Right renal pelvis (tissue), 4 donors: ENCODE measurements at places on chromosomes 2 and 18.
A peak's percentile ranks its signal among the peaks of the same experiment; 100 is the strongest.

- no peak for DNase-seq
Measured at GRCh38 chr2:230473378-230473777, 57.4 kb downstream of the SP100 start.

DNA sequence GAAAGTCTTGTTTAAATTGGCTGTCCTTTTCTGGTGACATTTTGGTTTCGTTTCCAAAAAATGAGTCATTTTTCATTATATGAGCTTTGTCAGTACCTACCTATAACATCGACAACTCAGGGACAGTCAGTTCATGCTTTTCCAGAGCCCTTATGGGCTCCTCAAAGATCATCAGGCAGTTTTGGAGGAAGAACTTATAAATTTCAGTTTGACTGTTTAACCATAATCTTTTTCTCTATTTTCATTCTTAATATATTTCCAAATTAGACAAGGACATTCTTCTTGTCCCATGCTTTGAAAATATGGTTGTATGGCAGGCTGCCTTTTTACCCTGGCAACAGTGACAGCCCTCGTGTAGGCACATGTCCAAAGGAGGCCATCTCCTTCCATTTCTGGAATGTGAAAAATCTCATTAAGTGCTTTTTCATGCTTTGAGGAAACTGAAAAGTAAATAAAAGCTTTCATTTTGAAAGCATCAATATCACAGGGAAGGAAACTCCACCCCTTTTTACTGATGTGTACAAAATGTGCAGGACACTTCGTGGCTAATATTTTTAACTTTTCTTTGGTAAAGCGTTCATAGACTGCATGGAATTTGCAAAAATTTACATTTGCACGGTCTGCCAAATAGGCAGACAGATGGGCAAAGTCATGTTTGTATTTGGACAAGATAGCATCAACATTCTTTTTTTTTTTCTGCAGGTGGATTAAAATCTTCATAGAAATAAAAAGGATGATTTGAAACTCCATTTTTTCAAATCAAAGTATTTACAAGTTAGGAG lies 7.2 kb upstream of the PROC start:
- no peak for DNase-seq

- no peak for DNase-seq
Measured at GRCh38 chr2:28750316-28751251, 1.0 kb upstream of the PPP1CB start.

DNA sequence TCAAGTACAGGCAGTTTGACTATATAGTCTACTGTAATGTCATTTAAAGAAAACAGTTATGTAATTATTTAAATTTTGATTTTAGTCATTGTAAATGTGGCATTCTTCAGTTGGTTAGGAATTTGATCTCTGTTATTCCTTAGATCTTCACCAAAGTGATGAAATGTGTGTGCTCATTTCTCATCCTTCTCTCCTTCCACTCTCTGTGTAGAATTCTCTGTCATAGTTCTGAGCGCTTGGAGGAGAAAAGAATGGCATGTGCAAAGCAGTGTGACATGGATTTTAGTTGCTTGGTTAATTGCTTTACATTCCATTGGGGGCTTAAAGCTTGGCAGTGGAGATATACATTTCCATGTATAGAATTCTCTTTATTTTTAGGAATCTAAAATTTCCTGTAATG lies 14.8 kb downstream of the PIK3C3 start:
- DNase-seq = no peak

DNA sequence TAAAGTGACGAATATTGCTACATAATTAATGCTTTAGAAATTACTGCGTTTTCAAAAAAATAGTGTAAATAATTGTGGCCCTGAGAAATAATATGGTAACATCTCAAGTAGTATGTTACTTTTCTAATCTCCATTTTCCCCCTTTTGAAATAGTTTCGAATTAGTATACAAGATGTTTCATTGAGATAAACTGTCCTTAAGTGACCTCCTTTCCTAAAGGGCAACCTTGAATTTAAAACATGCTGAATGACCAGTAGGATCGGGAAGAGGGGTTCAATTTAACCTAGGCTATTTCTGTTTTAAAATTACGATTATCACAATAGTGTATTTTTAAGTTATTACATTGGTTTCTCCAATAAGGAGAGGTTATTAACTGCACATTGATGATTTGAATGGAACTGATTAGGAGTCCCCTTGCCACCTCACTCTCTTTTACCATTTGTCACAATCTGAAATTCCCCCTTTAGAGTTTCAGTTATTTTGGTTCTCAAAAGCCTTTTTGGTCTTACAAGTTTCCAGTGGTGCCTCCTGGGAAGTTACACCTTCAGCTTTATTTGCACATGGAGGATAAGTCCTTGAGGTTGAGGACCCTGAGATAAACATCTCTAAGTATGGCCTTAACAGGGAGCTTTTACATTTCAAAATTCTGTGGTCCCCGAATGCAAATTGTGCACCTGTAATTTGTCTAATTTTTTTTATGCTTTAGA lies 2.3 kb downstream of the ACTR3 start:
- DNase-seq = no peak

DNA sequence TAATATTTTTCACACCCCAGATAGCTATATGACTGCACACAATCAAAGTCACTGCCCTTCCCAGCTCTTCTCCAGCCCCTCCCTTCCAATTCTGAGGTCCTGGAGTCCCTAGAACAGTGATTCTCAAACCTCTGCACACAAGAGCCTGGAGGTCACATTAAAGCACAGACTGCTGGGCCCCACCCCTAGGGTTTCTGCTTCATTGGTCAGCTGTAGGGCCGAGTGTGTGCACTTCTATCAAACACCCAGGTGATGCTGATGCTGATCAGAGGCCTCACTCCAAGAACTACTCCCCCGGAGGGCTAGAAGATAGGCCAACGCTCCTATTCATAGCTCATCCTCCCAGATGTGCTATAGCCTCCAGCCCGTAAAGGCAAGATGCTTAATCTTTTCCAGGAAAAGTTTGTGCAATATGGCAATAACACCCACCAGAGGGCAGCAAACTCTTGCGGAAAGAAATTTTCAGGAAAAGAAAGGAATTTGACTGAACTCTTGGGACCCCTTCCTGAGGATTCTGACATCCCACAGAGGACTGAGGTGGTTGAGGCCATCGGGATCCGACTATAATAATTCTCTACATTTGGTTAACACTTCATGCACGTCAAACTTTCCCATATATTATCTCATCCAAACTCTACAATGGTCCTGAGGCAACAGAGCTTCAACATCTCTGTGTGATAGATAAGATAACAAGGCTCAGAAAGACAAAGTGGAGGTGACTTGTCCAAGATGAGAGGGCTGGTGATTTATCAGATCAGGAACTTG lies 194.2 kb upstream of the PKDCC start:
- DNase-seq = no peak

DNA sequence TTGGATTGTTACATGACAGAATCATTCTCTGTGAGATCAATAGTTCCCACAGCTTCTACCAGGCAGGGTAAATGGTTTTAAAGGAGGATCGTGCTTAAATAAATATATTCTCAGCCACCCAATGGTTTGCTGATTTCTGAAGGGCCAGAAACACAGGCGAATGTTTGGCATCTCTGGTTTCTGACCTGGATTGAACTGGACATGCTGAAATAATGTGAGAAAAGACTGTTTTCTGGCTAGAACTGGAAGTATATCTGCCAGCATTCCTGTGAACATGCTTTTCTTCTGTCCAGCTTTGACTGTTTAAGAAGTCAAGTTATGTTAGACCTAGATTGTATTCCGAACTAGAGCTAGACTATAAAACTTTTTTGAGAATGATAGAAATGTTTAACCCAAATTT lies 77.1 kb upstream of the COL3A1 start:
- no peak for DNase-seq

GRCh38 chr18:49400398-49401072 lies 59.9 kb downstream of the DYM start:
- DNase-seq = no peak

- no peak for DNase-seq
Measured at GRCh38 chr2:150700666-150701580, 213.5 kb upstream of the RND3 start.

DNA sequence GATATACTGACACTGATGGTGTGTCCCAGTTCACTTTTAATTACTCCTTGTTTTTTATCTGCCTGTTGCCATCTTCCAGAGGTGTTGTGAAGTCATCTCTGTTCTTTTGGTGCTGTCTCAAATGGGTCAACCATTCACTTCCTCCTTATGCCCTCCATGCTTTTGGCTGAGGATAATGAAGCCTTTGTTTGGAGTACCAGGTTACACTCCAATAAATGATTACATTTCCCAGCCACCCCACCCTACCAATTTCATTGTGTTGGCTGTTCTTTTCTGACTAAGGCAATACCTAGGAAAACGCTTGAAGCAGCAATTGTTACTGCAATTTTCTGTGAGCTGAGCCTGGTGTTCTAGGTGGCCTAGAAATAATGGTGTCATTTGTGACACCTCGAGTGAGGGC lies 29.8 kb upstream of the ACTG2 start:
- DNase-seq = no peak

GRCh38 chr2:114935031-114935430 lies 492.6 kb downstream of the DPP10 start:
- DNase-seq = no peak

GRCh38 chr2:134041877-134042276 lies 212.0 kb upstream of the MGAT5 start:
- DNase-seq = no peak

DNA sequence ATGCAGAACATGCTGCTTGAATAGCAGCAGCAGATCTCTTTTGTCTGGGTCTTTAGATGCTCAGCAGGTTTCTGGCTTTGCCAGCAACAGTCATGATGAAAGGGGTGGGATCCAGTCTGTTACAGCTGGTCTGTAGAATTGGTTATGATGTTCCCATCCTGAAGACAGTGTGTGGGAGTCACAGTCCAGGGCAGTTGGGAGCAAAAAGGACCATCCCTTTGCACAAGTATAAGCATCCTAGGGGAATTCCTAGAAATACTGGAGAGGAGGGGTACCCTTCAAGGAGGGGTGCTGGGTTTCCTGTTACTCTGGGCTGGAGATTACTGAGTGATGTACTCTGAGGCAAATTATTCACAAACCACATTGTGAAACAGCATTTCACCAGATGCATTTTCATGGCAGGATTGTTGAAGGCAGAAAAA lies 119.9 kb upstream of the RND3 start:
- DNase-seq = no peak

GRCh38 chr2:54967269-54967668 lies 83.0 kb downstream of the RTN4 start:
- no peak for DNase-seq

DNA sequence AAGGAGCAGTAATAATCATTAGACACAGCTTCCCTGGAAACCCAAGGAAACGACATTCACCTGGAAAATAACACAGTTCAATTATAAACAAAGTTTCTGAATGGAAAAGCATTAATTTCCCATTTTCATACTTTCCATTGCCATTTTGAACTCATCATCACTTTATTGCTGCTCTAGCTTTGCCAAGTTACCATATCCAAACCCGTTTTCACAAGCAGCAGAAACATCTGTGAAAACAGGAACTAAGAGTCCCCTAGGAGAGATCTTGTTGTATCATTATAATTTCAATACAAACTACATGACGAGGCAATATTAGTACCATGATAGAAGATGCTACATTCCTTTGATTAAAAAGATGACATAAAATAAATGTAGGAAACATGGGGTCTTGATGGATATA lies 597.0 kb upstream of the NRXN1 start:
- DNase-seq = no peak

DNA sequence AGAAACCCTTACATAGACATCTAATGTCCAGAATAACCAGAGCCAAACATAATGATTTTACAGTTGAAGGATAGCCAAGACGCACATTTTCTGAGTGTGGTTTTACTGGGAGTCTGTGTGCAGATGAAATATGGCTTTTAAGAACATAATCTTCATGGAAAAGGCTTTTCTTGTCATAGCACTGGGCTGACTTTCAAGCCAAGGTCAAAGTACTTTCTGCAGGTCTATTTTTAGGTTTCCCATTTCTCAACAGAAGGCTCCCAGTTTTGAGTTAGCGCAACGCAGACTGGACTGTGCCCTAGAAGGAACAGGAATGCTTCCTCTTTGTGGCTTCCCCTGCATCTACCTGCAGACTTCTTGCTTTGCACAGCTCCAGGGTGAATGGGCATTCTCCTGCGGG lies 92.3 kb upstream of the UPP2 start:
- no peak for DNase-seq

GRCh38 chr18:23330423-23330822 lies 122.7 kb upstream of the RIOK3 start:
- DNase-seq = no peak

GRCh38 chr2:130762031-130762909 lies 6.9 kb downstream of the AMER3 start:
- no peak for DNase-seq

DNA sequence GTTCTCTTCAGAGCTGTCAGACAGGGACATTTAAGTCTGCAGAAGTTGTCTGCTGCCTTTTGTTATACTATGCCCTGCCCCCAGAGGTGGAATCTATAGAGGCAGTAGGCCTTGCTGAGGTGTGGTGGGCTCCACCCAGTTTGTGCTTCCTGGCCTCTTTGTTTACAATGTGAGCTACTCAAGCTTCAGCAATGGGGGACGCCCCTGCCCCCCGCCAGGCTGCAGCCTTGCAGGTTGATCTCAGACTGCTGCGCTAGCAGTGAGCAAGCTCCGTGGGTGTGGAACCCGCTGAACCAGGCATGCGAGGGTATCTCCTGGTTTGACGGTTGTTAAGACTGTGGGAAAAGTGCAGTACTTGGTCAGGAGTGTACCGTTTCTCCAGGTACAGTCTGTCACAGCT lies 24.0 kb upstream of the PAIP2B start:
- DNase-seq = no peak

DNA sequence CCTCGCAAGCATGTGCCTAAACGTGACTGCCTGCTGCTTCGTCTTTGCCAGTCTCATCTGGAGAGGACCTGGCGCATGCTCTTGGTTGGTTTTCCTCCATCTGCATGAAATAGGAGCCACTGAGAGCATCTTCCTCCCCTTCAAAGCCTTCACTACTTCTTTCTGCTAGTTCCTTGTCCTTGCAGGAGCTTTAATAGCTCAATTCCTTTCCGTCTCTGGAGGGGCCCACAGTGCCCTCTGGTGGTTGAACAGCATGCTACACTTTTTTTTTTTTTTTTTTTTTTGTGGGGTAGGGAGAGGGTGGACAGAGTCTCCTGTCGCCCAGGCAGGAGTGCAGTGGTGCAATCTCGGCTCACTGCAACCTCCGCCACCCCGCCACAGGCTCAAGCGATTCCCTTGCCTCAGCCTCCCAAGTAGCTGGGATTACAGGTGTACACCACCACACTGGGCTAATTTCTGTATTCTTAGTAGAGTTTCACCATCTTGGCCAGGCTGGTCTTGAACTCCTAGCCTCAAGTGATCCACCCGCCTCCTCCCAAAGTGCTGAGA lies 59.6 kb downstream of the SP110 start:
- peak; percentile 23 for DNase-seq

GRCh38 chr2:21103274-21103891 lies 20.4 kb upstream of the TDRD15 start:
- no peak for DNase-seq
